ENCODE measurements at places on chromosomes 1 and 21.

DNA sequence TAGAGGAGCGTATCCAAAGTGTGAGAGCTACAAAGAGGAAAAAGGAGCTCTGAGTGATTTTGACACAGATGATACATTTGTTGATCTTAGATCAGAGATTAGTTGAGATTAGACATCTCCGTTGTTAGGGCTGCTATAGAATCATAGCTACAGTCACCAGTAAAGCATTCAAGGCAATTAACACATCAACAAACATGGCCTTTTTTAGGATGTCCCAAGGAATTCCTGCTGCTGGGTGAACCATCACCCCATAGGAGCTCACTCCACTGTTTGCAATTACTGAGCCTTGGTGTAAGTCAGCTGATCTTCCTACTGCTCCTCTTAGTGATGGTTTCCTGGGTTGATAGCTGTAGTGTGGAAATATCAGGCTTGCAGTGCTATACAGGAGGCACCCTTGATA, 6.7 kb upstream of the RSRP1 start:
- DNase-seq = no peak

DNA sequence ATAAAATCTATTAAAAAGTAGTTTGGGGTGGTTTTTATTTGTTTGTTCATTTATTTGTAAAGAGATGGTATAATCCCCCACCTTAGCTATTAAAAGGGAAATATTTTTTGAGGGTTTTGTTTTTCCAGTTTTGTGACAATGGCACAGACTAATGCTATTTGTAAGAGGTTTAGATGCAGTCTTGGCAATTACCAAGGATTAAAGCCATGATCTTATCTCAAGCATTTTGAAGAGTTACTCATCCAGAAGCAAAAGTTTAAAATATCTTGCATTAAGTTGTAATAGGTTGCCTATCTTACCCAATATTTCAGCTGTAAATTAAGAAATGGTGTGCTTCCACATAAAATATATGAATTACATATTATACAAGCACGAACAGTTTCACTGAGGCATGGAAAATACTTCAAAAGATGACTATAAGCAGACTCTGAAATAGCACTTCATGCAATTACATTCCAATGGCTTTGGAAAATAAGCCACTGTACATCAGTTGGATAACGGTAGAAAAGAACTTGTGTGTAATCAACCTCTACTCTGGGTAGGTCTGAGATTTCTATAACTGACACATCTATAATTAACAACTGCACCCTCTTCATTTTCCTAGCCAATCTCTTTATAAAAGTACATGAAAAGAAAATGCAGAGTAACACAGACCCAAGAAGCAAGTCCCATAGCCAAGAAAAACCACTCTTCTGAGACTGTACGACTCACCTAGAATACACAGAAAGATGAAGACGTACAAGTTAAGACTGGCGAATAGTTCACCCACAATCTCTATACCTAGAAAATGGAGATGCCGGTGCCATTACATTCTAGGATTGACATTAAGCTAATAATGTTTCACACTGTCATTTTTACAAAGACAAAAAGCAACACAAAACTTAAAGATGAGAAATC, 95.2 kb downstream of the PTPN14 start:
- no peak for DNase-seq

DNA sequence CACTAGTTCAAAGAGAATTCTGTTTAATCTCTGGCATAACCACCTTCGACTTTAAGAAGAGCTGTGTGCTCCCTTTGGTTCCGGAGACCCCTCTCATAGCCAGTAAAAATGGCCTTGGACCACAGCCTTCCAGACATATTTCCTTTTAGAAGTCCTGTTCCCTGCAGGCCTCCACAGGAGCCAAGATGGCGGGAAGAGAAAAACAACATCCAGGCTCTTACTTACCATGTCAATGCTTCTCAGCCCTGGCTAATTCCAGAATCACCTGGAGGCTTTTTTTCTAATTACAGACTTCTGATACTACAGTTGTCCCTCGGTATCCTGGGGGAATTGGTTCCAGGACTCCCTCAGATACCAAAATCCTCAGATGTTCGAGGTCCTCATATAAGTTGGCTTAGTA, 362.5 kb downstream of the PBX1 start:
- no peak for DNase-seq

GRCh38 chr1:24793447-24794129, 48.3 kb downstream of the CLIC4 start:
- DNase-seq = no peak

GRCh38 chr1:159187033-159187432, 15.6 kb downstream of the CADM3 start:
- no peak for DNase-seq

- DNase-seq = no peak
Observed at GRCh38 chr1:5595531-5596170, 396.6 kb downstream of the NPHP4 start.
